ENCODE measurements at places on chromosomes 13 and 19.

- no peak for DNase-seq
Observed at GRCh38 chr19:18742838-18743783, 48.0 kb downstream of the COMP start.

DNA sequence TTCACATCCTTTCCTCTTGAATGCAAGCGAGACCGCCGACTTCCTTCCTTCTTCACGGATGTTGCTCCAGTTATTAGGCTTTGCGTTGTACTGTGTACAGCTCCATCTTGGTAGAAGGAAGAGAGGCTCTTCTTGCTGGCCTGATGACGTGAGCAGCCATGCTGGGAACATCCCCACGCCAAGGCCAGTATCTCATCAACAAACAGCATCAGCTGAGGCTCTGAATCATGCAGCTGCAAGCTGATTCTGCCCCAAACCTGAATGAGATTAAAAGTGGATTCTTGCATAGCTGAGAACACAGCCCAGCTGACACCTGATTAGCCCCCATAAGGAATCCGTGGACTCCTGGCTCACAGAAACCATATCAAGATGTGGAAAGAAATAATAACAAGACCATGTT is 809.6 kb downstream of the EFNB2 start:
- no peak for DNase-seq

DNA sequence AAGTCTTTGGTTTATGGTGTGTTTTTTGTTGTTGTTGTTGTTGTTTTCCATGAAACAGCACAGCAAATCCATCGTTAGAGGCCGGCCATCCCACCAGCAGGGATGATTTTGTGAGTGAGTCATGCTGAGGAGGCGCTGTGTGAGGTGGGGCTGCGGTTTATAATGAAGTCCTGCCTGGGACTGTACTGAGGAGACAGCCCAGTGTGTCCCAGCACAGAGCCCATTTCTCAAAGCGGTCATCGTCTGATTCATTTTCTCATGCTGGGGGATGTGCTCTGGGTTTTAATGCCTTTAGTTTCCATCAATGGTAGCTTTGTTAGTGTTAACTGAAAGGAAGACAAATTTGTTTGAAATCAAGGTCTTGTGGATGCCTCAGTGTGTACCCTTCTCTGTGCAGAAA is 129.3 kb upstream of the SERP2 start:
- no peak for DNase-seq

DNA sequence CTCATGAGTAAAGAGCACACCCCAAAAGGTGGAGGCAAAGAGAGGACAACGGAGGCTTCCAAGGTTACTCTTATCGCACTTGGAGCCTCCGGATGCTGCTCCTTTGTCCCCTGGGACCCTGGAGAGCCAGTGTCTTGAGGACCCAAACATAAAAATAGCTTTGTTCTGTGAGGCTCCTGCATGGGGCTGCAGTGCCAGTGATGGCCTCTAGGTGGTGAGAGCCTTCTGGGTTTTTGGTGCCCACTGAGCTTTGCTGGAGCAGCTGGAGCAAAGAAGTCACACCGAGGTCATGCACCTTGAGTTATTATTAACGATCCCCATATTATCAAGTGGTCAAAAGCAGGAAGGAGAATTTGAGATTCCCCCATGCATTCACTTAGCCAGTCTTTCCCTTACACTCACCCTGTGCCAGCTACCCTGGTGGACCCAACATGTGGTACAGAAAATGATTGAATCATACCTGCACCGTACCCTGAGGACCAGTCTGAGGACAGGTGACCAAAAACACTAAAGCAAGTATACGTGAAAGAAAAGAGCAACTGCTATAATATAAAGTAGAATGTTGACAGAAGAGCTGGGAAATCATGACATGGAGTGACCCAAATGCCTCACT is 41.5 kb downstream of the ZNF682 start:
- DNase-seq: no peak

All from GM10248 (cell line).